ENCODE measurements at places on chromosomes 13 and 19.

DNA sequence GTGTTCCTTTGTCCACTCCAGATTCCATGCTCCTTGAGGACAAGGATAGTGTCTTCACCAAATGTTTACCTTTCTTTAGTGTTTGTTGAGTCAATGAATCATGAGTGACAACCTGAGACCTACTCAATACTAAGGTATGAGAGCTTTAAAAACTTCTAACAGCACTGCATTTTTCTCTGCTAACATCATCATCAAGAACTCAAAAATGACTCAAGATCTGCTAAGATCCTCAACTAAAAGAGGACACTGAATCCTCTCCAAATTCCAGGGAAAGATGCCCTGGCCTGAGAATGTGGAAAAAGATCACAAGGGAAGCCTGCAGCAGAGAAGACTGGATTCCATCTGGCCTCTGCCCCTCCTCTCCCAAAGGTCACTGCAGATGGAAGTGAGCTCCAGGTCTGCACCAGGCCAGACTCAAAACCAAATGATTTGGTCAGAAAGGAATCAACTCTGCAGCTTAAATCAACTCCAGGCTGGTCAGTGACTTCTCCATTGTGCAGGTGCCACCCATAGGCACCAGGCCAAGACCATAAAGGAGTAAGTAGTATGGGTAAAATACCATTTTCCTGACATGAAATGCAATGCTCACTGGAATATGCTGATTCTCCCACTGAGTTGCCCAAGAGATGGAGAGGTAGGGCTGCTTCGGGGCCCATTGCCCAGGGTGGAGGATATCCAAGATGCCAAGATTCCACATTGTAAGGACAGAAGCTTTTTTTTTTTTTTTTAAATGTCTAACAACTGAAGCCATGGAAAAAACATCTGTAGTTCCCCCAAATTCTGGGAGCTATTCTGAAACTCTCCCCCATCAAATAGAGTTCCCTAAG, 89.5 kb upstream of the DOCK9 start:
- no peak for DNase-seq

GRCh38 chr13:91232716-91233115, 114.8 kb upstream of the MIR17HG start:
- no peak for DNase-seq

DNA sequence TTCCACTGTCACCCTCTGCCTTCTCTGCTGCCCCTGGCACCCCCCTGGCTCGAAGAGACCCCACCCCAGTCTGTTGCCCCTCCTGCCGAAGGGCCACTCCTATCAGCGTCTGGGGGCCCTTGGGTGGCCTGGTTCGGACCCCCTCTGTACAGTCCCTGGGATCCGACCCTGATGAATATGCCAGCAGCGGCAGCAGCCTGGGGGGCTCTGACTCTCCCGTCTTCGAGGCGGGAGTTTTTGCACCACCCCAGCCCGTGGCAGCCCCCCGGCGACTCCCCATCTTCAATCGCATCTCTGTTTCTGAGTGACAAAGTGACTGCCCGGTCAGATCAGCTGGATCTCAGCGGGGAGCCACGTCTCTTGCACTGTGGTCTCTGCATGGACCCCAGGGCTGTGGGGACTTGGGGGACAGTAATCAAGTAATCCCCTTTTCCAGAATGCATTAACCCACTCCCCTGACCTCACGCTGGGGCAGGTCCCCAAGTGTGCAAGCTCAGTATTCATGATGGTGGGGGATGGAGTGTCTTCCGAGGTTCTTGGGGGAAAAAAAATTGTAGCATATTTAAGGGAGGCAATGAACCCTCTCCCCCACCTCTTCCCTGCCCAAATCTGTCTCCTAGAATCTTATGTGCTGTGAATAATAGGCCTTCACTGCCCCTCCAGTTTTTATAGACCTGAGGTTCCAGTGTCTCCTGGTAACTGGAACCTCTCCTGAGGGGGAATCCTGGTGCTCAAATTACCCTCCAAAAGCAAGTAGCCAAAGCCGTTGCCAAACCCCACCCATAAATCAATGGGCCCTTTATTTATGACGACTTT, 2.0 kb downstream of the ZFP36 start:
- DNase-seq, result peak; percentile 19

DNA sequence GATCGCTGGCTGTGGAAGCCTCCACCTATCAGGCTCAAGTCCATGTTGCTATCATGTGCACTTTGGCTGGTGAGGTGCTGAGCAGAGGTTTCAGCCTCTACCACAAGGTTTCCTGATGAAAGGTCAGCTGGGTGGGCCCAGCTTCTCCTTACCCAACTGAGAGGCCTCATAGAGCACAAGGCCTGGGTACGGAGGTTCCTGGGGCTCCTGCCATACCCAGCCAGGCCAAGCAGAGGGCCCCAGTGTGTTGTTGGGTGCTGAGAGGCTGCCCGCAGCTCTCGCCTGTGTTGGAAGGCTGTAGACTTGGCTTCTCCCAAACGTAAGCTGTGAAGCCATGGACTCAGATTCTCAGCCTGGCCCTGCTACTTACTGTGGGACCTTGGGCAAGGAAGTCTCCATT, 28.2 kb downstream of the ACTN4 start:
- no peak for DNase-seq

GRCh38 chr13:37534676-37535075, 63.9 kb downstream of the POSTN start:
- DNase-seq, result no peak

DNA sequence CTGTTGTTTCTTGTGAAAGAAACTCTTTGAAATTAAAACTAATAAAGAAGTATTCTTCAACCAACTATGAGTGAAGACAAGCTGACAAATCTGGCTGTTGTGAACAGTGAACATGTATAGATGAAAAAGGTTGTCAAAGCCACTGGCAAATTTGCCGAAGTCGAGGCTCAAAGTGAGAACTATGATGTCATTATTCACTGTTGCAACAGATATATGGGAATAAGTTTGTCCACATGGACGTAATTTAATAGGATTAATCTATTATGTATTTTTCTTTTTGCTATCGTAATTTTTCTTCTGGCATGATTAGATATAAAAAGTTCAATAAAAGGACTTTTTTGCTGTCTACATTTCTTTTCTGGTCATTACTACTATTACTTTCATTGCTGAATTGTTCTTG, 223.2 kb upstream of the ZNF507 start:
- DNase-seq, result no peak

GRCh38 chr19:1285737-1286360, at the start of gene EFNA2:
EFNA2 (plus strand) TSS chr19:1285873; CDS start chr19:1286169, 296 bp downstream.
- DNase-seq, result no peak

- no peak for DNase-seq
Measured at GRCh38 chr13:34863360-34864135, 78.5 kb upstream of the NBEA start.

DNA sequence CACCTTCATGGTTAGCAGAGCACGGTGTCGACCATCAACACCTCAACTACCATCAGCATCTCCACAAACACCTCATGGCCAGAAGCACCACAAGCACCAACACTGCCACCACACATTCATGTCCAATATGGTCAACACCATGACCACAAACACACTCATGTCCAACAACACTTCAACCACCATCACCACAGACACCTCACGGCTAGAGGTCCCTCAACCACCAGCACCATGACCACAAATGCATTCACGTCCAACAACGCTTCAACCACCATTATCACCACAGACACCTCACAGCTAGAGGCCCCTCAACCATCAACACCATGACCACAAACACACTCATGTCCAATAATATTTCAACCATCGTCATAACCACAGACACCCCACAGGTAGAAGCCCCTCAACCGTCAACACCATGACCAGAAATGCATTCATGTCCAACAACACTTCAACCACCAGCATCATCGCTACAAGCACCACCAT, 10.2 kb downstream of the TRAPPC5 start:
- DNase-seq, result no peak

GRCh38 chr19:35460608-35461007, 12.6 kb downstream of the FFAR2 start:
- no peak for DNase-seq

- DNase-seq, result no peak
Measured at GRCh38 chr19:38690832-38691231, 43.4 kb downstream of the ACTN4 start.

DNA sequence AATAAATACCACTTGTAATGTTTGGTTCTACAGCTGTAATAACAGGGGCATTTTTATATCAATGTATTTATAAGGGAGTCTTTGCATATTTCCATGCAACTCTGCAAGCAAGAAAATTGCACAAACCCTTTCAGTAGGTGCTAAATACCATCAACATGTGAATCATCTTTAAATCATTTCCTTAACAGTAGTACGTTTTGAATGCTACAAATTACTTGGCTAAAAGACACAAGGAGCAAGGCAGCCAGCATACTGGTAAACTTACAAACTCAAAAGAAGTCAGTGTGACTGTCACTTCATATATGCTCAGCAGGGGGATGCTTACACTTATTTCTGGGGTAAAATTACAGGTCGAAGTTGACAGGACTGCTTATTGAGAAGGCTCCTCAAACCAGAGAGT, 402.4 kb downstream of the EFNB2 start:
- DNase-seq, result no peak

DNA sequence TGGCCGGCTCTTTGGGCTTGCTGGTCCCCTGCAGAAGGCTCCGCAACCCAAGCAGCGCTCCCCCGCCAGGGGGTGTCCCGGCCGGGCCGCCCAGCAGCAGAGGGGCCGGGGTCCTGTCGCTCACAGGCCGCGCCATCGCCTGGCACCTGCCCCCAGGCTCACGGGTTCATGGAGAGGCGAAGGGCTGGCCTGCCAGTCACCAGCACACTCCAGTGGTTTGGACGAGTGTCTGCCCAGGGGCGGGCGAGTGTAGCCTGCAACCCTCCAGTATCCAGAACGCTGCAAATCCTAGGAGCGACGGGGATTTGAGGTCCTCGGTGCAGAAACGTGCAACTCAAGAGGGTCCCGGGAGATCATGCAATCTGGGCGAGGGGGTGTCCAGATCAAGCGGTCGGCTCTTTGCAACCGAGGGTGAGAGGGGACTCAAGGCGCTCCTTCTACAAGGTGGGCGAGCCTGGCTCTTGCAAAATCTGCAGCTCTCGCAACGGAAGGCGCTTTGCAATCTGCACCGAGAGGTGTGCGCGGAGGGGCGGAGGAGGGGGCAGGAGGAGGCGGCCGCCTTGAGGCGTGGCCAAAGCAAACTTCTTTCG, at the start of gene DBP:
Gene DBP, minus strand, starts transcription at position 521 of the 590 bp plus-strand sequence. Its CDS starts 385 bp downstream, at position 136.
- DNase-seq, result no peak

- DNase-seq, result no peak
Measured at GRCh38 chr13:89115307-89115706, 1444.1 kb downstream of the SLITRK5 start.

- no peak for DNase-seq
Measured at GRCh38 chr13:101572456-101572855, 120.0 kb downstream of the ITGBL1 start.

- no peak for DNase-seq
Measured at GRCh38 chr19:13001502-13002165, 6.4 kb downstream of the NFIX start.

DNA sequence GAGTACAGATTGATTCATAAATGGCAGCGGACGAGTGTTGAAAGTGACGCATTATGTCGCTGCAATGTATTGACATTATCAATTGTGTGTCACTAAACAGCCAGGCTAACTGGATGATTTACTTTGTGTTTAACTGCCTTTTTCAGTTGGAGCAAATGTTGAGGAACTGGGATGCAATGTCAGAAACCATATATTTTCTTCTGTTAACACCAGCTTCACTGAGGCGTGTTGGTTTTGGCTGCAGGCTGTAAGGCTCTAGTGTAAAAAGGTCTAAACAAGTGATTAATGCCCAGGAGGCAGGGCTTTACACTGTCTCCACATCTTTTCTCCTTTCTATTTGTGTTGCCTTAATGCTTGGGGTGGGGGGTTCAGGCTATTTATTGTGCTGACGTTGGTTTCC, 80.1 kb downstream of the GGACT start:
- DNase-seq, result no peak

GRCh38 chr13:71722206-71722605, 144.8 kb downstream of the DACH1 start:
- no peak for DNase-seq

DNA sequence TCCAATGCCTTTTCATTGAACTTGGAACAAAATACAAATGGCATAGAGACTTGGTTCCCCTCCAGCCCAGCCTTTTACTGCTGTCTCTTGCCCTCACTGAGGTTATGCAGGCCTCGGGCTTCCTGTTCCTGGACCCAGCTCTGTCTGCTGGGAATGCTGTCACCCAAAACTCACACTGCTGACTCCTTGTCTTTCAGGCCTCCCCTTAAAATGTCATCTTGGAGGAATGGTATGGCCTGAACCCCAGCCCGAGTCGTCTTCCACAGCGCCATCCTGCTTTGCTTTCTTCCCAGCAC, 9.7 kb upstream of the ANKRD10 start:
- DNase-seq, result no peak

GRCh38 chr19:3136684-3137055, 837 bp downstream of the GNA15 start:
- no peak for DNase-seq

- DNase-seq, result no peak
Measured at GRCh38 chr13:99075268-99076191, 97.7 kb upstream of the DOCK9 start.

- DNase-seq, result no peak
Measured at GRCh38 chr13:97385146-97385545, 48.8 kb upstream of the RAP2A start.

GRCh38 chr13:75426421-75426820, 55.5 kb downstream of the TBC1D4 start:
- DNase-seq, result no peak

DNA sequence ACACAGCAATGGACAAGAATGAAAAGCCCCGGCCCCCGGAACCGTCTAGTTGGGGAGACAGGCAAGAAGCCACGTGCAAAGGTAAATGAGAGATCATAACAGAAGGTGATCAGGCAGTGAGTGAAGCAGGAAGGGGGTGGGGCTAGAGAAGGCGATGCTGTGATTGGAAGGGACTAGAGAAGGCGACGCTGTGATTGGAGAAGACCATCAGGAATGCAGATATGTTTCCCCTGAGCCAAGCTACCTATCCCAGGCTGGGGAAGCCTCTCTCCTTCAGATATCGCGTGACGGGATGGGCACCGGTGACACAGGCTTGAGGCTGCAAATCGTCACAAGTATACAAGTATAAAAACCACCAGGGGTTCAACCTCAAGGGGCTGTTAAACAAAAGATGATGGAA, 21.8 kb downstream of the DCAF15 start:
- no peak for DNase-seq

- DNase-seq, result no peak
Measured at GRCh38 chr13:89380101-89380500, 1708.9 kb downstream of the SLITRK5 start.

- DNase-seq, result no peak
Measured at GRCh38 chr13:99500839-99501183, 461 bp upstream of the TM9SF2 start.

- DNase-seq, result no peak
Measured at GRCh38 chr19:57245959-57246358, 5.5 kb downstream of the ZNF805 start.

GRCh38 chr19:1214862-1215731, 9.5 kb downstream of the STK11 start:
- DNase-seq, result no peak

GRCh38 chr19:38741670-38742069, 2.6 kb downstream of the CAPN12 start:
- DNase-seq, result no peak

- no peak for DNase-seq
Measured at GRCh38 chr19:12779162-12779993, 4.0 kb upstream of the HOOK2 start.
